ELR (cell line): ENCODE measurements at places on chromosomes 13 and 19.

- DNase-seq, result no peak
These were observed 75.4 kb upstream of the TRPC4 start for GRCh38 chr13:37944869-37945442.

GRCh38 chr13:114167426-114167825, 11.6 kb upstream of the CFAP97D2 start:
- peak; percentile 39 for DNase-seq

DNA sequence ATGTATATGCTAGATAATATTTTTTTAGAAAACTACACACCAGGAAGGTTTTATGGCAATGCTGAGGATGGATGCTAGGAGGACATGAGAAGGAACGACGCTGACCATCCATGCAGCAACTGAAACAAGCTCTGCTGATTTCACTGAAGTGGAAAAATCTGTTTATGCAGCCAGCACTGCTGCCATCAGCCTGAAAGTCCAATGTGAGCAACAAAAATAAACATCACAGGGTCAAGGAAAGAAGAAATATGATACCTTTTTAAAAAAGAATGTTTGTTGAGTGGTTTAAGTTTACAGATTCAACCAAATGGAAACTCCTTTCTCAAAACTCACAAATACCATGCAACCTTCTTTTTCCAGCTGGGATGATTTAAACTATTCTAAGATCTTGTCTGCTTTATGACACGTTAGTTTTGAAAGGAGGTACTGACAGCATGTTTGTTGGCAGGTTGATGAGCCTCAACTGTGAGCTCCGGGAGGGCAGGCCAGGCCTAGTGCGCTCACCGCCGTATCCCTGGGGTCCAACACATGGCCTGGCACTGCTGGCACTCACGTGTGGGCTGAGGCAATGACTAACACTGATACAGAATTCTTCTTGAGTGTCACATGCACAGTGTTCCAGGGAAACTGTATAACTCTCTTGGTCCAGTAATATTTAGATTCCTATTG, 46.8 kb downstream of the LATS2 start:
- DNase-seq, result peak; percentile 82

- no peak for DNase-seq
These were observed 34.0 kb upstream of the SPRY2 start for GRCh38 chr13:80374901-80375300.

DNA sequence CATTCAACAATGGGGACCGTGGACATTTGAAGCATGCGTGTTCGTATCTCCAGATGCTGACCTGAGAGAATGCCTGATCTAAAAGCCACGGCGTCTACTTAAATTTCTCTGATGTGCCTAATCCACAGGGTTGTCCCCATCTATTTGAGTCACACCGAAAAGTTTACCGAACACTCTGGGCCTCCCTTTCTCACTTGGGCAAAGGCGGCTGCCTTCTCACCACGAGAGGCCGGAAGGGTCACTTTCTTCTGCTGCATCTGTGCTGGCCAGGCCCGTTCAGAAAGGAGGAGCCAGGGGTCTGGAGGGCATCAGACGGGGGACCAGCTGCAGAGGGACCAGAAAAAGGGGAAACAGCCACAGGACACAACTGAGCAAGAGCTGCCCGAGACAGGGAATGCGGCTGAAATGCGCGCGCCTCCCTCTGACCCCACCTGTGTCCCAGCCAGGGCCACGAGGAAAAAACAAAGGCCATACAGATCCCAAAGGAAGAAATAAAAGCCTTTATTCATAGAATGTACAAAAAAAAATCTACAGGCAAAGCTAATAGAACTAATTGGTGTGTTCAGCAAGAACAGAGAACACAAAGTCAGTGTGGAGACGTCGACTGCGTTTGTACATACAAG, 71.3 kb upstream of the C13orf46 start:
- no peak for DNase-seq

GRCh38 chr19:3049089-3049488, 13.2 kb downstream of the TLE5 start:
- no peak for DNase-seq

- peak; percentile 78 for DNase-seq
These were observed 11.6 kb upstream of the GPR18 start for GRCh38 chr13:99269627-99270241.
